LoVo (cell line): ENCODE measurements at places on chromosomes 13 and 19.

- DNase-seq, result peak; percentile 28
Observed at GRCh38 chr19:54470991-54471782, 1.9 kb downstream of the CDC42EP5 start.

- DNase-seq, result no peak
Observed at GRCh38 chr19:34229721-34230120, 24.6 kb upstream of the GARRE1 start.

DNA sequence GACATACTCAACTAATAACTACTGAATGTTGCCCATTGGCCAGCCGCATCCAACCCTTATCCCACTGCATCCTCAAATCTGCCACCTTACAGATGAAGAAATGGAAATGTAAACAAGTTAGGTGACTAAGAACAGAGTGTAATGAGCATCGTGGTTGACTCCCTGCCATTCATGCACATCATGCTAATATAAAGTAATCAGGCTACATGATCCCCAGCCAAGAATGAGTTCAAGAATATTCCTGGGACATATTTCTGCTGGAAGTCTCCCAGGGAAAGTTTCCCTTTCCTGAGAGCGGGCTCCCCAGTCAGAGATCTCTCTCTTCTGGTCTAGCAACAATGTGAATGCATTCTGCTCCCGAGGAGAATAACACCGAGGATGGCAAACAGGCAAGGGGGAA lies 55.9 kb upstream of the SERP2 start:
- DNase-seq, result no peak

DNA sequence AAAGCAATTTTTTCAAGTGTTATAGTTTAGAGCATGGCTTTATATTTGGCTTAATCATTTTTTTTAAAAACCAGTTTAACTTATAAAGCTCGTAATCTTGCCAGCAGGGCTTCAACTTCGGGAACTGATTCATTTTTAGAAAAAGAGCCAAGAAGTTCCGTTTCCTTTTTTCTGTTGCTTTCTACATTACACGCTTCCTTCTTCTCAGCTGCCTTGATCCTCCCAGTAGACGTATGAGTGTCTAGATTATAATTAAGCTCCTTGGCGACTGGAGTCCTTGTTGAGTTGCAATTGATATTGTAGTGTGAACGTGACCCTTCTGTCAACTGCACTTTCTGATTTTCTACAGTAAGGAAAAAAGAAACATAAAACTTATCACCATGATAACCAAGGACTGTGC lies 497.2 kb downstream of the DIAPH3 start:
- DNase-seq, result no peak

DNA sequence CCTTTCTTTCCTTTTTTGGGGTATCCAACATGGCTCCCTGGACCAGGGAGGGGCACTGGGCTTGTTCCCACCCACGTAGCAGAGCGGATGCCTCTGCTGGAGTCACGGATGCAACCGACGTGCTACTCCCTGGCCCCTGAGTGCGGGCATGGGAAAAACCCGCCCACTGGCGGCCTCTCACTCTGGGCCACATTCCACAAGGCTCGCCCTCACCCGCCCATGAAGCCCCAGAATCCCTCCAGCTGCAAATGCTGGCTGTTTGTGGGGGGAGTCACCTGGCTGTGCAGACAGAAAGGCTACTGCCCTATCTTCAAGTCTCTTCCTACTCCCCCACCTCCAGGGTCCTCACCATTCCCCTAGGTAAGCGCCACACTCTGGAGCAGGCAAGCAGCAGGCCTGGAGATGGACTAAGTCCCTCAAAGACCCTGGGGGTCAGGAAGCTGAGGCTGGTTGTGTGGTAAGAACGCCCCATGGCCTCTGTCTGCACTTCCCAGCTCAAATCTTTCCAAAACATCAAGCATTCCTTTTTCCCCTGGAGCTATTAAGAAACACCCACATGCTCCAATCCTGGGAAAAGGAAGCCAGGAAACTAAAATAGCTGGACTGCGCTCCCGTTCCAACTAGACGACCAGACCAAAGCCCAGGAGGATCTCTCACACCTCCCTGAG lies 17.9 kb upstream of the EPHX3 start:
- no peak for DNase-seq

DNA sequence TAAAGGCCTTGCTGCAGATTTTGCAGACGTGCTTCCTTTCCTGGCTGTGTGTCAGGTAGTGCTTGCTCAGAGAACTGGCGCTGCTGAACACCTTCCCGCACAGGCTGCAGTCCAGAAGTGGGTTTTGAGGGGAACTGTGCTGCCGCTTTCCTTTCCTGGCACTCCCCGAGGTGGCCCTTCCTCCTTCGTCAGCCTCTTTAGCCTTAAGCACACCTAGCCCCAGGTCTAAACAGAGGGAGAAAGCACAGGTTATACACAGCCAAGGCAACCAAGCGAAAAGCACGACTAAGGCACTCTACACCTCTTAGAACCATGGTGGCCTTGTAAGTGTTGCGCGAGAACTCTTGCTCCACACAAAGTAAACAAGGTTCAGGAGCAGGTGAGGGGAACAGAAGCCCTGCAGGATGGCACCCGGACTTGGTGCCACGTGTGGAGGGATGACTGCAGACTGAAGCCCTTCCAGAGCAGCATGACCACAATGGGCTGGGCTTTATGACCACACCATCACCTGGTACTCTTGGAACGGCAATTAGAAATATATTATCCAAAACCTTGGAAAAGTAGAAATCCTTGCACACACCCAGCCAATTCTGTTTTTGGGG lies 23.6 kb downstream of the ZNF541 start:
- no peak for DNase-seq

DNA sequence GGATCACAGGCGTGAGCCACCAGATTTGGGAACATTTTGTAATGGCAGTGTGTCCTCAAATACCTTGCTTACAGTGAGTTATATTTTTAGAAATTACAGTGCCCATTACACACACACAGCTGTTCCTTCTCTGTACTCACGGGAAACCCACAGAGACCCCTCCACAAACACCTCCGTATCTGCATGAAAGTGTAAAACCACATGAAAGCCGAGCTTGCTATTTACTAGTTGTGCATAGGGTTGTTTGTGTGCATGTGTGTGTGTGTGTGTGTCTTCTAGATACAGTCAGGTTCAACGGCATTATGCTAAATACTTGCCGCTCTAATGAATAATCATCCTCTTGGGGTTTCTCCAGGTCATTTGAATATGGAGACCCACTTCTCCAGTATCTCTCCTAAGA lies 22.3 kb upstream of the LILRA2 start:
- no peak for DNase-seq
